ENCODE measurements at places on chromosomes 3 and 15. TPM values are rescaled to one million over a fixed set of nuclear protein-coding genes. Genes with fewer than 3 reads are reported as not detected.

GRCh38 chr15:82710926-82711490, 1.3 kb upstream of the AP3B2 start:
- no peaks in the 10 kb centered on the region for H3K36me3 ChIP-seq
- no peak overlapping the region for H3K27ac ChIP-seq
- DNase-seq: no peak
- H3K4me1 ChIP-seq: peaks cover 2% of the 10 kb centered on the region
- H3K4me3 ChIP-seq: no peak overlapping the region
- peaks cover 7% of the 10 kb centered on the region for H3K27me3 ChIP-seq

DNA sequence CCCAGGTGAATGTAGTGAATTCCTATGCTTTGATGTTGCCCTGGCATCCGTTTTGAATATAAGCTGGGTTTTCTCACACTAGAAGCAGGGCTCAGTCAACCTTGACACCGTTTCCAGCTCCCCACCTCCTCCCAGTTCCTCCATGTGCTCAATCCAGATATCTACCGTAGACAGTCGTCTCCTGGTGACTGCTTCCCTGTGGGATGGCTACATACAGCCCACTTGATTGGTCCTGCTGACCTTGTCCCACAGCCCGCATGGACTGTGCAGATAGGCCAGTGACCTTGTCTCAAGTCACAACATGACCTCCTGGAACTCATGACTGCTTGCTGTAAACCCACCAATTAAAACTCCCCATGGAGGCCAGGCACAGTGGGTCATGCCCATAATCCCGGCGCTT, 8.1 kb downstream of the SEMA7A start:
- H3K4me3 ChIP-seq: no peak overlapping the region
- peaks cover 40% of the 10 kb centered on the region for H3K4me1 ChIP-seq
- no peaks in the 10 kb centered on the region for H3K36me3 ChIP-seq
- no peaks in the 10 kb centered on the region for H3K27me3 ChIP-seq

- H3K4me1 ChIP-seq: no peaks in the 10 kb centered on the region
- no peak for DNase-seq
- H3K4me3 ChIP-seq: no peak overlapping the region
- peaks cover 7% of the 10 kb centered on the region for H3K27me3 ChIP-seq
- no peak overlapping the region for H3K27ac ChIP-seq
Measured at GRCh38 chr3:133977568-133977967, 52.2 kb downstream of the SLCO2A1 start.

- H3K36me3 ChIP-seq: no peaks in the 10 kb centered on the region
- no peak overlapping the region for H3K4me3 ChIP-seq
- no peaks in the 10 kb centered on the region for H3K27me3 ChIP-seq
- DNase-seq: no peak
- no peaks in the 10 kb centered on the region for H3K4me1 ChIP-seq
Measured at GRCh38 chr3:100898681-100899080, 94.5 kb downstream of the ABI3BP start.

DNA sequence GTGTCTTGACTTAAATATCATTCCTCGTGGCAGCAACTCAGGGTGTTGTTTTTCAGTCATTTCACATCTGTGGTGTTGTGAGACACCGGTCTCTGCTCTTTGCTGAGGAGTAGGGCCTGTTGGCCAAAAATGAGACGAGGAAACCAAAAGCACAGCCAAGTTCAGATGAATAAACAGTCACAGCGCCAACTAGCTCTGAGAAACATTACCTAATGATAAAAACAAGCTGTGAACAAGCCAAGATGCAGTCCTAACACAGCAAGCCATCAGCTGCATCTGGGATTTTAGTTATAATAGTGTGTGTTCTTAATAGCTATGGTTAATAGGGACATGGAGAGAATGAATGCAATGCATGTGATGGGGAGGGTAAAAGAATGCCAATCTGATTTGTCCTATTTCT, 843.4 kb upstream of the DPPA4 start:
- H3K27me3 ChIP-seq: no peaks in the 10 kb centered on the region
- no peak overlapping the region for H3K4me3 ChIP-seq

DNA sequence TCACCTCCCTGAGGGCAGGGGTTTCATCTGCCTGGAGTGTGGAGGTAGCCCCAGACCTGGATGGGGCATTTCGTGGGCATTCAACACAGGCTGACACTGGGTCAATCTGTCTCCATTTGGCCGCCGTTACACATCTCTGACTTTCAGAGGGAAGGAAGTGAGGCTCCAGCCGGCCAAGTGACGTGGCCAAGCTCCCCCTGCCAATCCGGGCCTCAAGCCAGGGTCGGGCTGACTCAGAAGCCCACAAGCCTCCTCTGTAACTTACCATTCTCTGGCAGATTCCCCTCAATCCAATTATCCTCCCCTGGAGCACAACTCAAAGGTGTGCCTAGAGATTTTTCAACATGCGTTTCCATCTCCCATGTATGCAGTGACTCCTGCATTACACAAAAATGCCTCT, 227.6 kb downstream of the KLF13 start:
- H3K27me3 ChIP-seq: peaks cover 2% of the 10 kb centered on the region
- H3K36me3 ChIP-seq: no peaks in the 10 kb centered on the region
- peaks cover 8% of the 10 kb centered on the region for H3K4me1 ChIP-seq

DNA sequence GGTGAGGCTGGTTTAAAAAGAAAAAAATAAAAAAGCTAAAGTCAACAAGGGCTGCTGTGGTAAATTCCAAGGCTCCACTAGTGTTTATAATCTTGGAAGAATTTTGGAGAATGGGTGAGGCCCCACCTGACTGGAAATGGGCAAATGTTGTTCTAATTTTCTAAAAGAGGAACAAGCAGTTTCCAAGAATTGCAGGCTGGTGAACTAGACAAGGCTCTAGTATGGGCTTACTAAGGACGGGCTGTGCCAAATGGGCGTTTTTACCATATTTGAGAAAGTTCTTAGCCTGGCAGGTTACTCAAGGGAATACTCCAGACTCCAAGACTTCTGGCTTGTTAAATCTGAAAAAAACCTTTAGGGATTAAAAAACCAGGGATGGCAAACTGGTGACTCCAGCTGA, 67.0 kb upstream of the ABHD2 start:
- H3K27ac ChIP-seq: no peak overlapping the region
- no peak for DNase-seq
- no peak overlapping the region for H3K4me3 ChIP-seq
- no peaks in the 10 kb centered on the region for H3K27me3 ChIP-seq
- no peaks in the 10 kb centered on the region for H3K36me3 ChIP-seq

DNA sequence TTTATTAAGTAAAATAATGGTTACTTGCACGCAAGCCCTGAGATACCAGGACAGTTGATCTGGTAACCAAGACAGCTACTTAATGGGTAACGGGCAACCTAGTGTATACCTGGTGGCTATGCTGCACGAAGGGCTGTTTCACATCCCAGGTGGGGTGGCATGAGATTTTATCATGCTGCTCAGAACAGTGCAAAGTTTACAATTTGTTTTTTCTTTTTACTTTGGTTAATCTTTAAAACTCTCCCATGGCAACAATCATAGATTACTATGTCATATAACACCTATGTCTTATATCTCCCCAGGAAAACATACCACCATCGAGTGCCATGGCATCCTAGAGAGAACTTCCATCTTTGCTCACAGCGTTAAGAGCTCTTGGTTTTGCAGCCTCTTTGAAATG, 32.2 kb upstream of the SLC28A1 start:
- H3K4me3 ChIP-seq: no peak overlapping the region
- H3K27me3 ChIP-seq: 0 out of 2 replicates have a peak, but pooled peaks cover 1% of the 10 kb centered on the region
- no peak overlapping the region for H3K27ac ChIP-seq
- no peak for DNase-seq
- H3K4me1 ChIP-seq: no peaks in the 10 kb centered on the region

- H3K4me3 ChIP-seq: no peak overlapping the region
- H3K4me1 ChIP-seq: no peaks in the 10 kb centered on the region
- DNase-seq: peak; percentile 11
- H3K27ac ChIP-seq: no peak overlapping the region
- H3K36me3 ChIP-seq: no peaks in the 10 kb centered on the region
Measured at GRCh38 chr15:92091155-92091734, 237.7 kb downstream of the SLCO3A1 start.

GRCh38 chr15:29369261-29369660, 99.6 kb upstream of the NSMCE3 start:
- no peaks in the 10 kb centered on the region for H3K27me3 ChIP-seq
- H3K36me3 ChIP-seq: no peaks in the 10 kb centered on the region
- 0 out of 2 replicates have a peak, but pooled peaks cover under 1% of the 10 kb centered on the region for H3K4me1 ChIP-seq
- DNase-seq: no peak
- no peak overlapping the region for H3K4me3 ChIP-seq

GRCh38 chr3:188559072-188559429, 405.1 kb downstream of the LPP start:
- peaks cover 9% of the 10 kb centered on the region for H3K4me1 ChIP-seq
- no peaks in the 10 kb centered on the region for H3K27me3 ChIP-seq
- no peak overlapping the region for H3K4me3 ChIP-seq

- no peaks in the 10 kb centered on the region for H3K27me3 ChIP-seq
- peaks cover 8% of the 10 kb centered on the region for H3K36me3 ChIP-seq
- H3K27ac ChIP-seq: no peak overlapping the region
- no peak overlapping the region for H3K4me3 ChIP-seq
- no peak for DNase-seq
Measured at GRCh38 chr15:66477011-66477410, 20.6 kb downstream of the SNAPC5 start.

ARGFX gene
- total RNA-seq: not detected

ANKUB1 gene
- total RNA-seq: not detected

C3orf22 gene
- total RNA-seq: not detected

MITF gene
- total RNA-seq: 13.3 TPM

CLCN2 gene
- 1.9 TPM for total RNA-seq

ZNF502 gene
- total RNA-seq: 5.7 TPM

CD276 gene
- 37.5 TPM for total RNA-seq

ITIH1 gene
- not detected for total RNA-seq

TP53BP1 gene
- 64.5 TPM for total RNA-seq

Measured in IMR-90 (cell line).